HTR-8/SVneo (cell line): ENCODE measurements at places on chromosomes 5 and 9.

GRCh38 chr5:135061001-135061400 is 27.0 kb upstream of the PITX1 start:
- no peak for DNase-seq

DNA sequence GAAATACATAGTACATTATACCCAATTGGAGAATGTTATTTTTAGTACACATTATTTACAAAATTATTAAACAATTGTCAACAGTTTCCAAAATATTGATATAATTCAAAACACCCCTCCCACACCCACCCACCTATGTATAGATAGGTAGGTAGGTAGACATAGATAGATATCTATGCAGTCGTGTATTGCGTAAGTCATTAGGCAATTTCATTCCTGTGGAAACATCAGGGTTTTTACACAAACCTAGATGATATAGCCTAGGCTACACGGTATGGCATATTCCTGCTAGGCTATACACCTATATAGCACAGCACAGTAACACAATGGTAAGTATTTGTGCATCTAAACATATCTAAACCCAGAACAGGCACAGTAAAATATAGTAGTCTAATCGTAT is 377.3 kb downstream of the ANXA1 start:
- DNase-seq, result no peak

- no peak for DNase-seq
Measured at GRCh38 chr9:127927988-127928675, 2.4 kb downstream of the PIP5KL1 start.

DNA sequence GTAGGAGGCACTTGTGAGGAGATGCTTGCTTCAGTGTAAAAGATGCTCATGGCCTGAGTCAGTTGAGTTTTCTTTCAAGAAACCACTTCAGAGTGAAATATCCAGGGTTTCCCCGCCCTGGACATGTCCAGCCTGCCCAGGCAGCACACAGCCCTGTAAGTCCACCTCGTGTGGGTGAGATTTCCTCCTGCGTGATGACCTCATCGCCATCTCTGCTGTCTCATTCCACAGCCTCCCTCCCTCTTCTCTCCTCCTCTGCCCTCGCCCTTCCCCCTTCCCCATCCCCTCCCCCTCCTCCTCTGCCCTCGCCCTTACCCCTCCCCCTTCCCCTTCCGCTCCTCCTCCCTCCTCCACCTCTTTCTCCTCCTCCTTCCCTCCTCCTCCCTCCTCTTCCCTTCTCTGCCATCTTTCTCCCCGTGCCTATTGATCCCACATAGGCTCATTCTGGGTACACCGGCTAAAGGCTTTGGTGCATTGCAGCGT is 34.0 kb upstream of the NCS1 start:
- DNase-seq, result peak; percentile 82

DNA sequence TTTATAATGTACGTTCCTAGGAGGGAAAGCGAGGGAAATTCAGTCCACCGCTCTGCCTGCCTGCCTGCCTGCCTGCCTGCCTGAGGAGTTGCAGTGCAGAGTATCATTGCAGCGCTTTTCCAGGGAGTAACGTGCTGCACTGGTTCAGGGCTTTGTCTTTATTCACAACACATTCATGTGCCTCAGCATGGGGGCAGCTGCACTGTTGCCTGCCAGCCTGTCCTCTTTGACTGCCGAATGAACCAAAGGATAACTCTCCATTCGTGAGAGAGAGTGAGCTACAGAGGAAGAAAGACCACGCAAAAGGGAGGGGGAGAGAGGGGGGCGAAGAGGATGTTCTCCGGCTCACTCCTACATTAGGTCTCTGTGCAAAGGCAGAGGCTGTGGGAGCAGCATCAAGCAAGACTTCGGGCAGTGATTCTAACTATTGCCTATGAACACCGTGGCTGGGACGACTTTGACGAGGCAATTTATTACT is 791.2 kb downstream of the MAT2B start:
- no peak for DNase-seq

DNA sequence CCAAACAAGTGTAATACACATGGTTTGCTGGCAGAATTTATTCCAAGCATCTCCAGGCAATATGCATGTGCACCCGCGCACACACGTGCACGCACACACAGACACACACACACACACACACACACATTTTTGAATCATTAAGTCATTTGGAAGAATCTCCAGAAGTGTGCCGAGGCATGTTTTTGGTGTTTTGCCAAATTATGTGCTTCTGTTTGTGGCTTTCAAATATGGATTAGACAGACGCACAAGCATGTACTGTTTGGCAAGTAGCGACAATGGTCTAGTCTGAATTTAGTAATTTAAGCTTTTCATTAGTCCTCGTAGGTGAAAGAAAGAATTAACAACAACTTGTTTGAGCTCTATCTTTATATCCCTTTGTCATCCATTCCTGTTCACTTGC is 36.7 kb downstream of the NFIB start:
- no peak for DNase-seq

GRCh38 chr9:4382722-4383317 is 83.0 kb upstream of the GLIS3 start:
- DNase-seq, result peak; percentile 29

GRCh38 chr9:109817846-109818472 is 38.0 kb downstream of the PALM2AKAP2 start:
- DNase-seq, result peak; percentile 70

GRCh38 chr9:12812710-12813109 is 37.9 kb downstream of the LURAP1L start:
- no peak for DNase-seq

GRCh38 chr5:35058374-35058788 is 10.6 kb upstream of the AGXT2 start:
- DNase-seq, result no peak

- peak; percentile 73 for DNase-seq
Measured at GRCh38 chr5:127290019-127290945, at the start of gene MEGF10. TSS of gene MEGF10 (plus strand) at chr5:127290796. CDS start at chr5:127331309, 40,513 bp downstream.

DNA sequence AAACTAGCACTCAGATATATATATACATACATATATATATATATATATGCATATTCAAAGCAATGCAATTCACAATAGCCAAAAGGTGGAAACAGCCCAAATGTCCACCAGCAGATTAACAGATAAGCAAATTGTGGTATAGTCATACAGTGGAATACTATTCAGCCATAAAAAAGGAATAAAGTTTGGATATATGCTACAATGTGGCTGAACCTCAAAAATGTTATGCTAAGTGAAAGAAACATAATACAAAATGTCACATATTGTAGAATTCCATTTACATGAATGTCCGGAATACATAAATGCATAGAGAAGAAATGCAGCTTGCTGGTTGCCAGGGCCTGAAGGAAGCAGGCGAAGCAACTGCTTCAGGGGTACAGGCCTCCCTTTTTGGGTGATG is 143.4 kb downstream of the ATPSCKMT start:
- DNase-seq, result no peak

DNA sequence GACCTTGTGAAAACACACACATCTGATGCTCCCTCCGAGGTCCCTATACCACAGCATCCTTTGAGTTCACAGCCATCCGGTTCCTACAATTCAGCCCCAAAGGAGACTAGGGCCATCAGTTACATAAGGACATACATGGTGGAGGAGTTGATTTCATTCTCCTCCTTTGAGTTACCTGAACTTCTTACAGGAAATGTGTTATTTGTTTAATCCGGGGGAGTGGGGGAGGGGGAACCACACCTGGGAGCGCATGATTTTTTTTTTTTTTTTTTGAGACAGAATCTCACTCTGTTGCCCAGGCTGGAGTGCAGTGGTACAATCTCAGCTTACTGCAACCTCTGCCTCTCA is 30.7 kb downstream of the SEMA4D start:
- DNase-seq, result no peak

DNA sequence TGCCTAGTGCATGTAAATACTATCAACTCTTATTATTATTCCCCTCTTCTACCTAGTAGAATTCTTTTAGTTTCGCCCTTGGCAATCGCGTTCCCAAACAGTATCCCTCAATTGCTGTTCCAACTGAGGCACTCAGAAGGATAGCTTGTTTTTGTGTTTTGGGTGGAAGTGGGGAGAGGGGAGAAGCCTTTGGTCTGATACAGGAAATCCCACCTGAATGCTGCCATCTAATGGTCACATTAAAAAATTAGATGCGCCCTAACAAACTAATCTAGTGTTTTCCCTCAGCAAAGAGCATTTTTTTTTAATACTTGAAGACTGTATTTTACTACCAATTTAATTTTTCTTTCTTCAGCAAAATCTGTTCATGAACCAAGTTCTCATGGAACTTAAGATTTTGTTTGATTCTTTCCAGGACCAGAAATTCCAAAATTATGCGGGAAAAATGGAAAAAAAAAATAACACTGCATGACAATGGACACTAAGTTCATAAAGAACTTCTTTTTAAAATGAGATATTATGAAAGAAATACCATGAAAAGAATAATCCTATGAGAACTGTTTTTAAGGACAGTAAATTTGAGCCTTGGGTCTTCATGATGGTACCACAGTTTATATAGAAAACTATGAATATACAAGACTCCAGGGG is 22.2 kb upstream of the GLDC start:
- peak; percentile 46 for DNase-seq

- no peak for DNase-seq
Measured at GRCh38 chr9:101399643-101399970, 956 bp downstream of the ZNF189 start.

DNA sequence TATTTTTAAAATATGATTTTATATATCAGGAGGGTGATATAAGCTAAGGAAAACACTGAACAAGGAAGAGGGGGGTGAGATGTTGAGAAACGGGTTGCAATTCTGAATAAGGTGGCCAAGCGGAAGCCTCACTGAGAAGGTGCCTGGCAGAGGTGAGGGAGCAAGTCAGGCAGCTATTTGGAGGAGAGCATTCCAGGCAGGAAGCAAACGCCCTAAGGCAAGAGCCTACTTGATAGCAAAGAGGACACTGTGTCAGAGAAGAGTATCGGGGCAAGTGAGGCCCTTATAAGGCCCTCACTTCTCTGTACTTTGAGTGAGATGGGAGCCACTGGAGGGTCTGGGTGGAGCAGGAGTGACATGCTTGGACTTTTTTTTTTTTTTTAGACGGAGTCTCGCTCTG is 8.0 kb upstream of the CTNNA1 start:
- no peak for DNase-seq

DNA sequence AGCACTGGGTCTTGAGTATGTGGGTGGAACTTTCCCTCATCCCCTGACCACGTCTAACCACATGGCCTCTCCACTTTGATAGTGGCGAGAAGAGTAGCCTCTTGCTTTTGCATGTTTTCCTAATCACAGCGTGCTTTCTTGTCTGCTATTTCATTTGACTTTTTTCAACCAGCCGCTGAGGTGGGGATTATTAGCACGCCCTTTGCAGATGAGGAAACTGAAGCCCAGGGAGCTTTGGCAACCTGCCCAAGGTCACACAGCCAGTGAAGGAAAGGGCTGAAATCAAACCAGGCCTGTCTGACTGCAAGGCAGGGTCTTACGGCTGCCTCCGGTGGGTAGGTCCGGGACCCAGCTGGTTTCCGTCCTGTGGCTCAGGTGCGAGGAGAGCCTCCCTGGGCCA is 106.5 kb upstream of the MSX2 start:
- DNase-seq, result no peak

- DNase-seq, result no peak
Measured at GRCh38 chr9:75824816-75825568, 65.5 kb upstream of the PCSK5 start.

- DNase-seq, result peak; percentile 48
Measured at GRCh38 chr5:11182441-11183080, 421.5 kb upstream of the DAP start.

DNA sequence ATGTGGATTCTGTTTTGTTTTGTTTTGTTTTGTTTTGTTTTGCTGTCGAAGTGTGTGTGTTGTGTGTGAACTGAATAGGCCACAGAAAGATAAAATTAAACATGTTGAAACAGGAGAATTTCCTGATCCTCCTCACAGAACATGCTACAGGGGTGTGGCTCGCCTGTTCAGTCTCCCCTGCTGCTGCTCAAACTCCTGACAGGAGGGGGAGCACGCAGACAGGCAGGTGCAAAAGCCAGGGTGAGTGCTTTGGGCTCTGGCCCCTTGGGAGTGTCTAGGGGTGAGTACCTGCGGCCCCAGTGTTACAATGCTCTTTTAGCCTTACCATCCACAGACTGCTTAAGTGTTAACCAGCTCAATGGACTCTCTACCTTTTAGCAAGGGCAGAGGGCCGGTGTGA is 473.5 kb downstream of the MAT2B start:
- DNase-seq, result no peak

- no peak for DNase-seq
Measured at GRCh38 chr9:27671636-27672035, 98.4 kb upstream of the C9orf72 start.

DNA sequence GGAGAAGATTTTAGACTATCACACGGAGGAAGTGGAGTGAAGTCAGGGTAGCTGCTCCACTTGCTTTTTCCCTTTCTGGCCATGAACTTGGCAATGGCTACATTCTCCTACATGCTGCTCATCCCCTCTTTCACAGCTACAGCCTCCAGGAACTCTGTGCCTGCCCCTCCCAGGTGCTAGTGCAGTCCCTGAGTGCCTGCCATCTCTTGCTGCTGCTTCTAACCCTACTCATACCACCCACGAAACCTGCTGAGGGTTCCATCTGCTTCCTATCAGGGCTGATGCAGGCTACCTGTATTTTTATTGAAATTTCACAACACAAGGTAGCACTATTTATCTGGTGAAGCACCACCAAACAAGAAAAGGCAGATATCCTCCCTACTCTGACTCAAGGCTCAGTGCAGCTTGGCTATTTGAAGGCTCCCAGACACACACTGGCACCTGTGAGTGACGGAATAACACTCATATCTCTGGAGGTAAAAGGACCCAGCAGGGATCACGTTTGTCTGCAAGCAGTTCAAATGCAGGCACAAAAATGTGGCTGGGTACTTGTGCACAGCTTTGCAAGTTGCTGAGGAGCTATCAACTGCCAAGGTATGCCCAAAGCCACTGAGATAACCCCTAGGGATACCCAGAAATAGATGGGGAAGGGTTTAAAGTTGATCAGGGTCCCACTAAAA is 51.6 kb downstream of the MARCHF11 start:
- no peak for DNase-seq

DNA sequence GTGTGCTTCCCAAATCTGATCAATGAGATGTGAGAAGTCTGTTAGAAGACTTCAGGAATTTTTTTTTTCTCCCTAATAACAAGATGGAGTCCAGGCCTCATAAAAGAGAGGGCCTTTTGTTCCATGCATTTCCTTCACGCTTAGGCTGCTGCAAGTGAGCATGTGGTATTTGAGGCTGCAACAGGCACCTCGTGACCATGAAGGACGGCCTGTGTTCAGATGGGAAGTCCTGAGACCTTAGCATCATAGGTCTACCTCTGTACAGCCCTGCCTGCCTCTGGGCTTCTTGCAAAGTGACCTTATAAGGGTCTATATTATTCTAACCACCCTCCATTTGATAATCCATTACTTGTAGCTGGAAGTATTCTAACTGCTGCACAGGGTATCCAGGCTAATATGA is 86.6 kb downstream of the BOD1 start:
- no peak for DNase-seq

GRCh38 chr5:160616712-160617497 is 195.2 kb downstream of the PTTG1 start:
- DNase-seq, result no peak

DNA sequence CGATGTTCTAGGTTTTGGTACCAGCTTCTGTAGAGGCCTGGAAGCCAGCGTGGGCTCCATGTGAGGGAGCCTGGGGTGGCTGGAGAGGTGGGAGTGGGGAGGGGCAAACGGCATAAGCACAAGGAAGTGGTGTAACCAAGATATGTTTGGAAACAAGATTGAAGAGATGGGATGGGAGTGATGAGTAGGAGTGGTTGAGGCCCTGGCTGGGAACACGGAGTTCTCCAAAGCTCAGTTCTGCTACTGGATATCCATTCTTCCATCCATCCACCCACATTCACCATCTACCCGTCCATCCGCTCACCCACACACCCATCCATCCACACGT is 12.2 kb downstream of the TSPAN17 start:
- DNase-seq, result no peak
